ENCODE measurements at places on chromosomes 12 and 14.

GRCh38 chr14:73240816-73241480, 3.6 kb downstream of the PAPLN start:
- no peak for DNase-seq

- no peak for DNase-seq
Observed at GRCh38 chr12:69936214-69936731, 111.2 kb downstream of the MYRFL start.

DNA sequence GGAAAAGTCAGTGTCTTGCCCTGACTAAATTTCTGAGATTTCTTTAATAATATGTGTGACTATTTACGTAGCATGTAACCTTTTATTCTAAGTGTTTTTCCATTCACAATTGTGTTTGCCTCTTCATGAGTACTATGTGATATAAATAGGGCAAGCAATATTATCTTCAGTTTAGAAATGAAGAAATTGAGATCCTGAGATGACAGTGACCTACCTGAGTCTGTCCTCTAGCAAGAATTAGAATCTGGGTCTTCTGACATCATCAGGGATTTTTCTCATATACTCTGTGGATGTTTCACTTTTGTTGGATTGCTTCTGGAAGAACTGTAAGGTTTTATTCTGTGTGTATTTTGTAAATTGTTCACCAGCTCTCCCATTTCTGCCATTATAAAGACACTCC, 35.0 kb downstream of the TMTC2 start:
- no peak for DNase-seq

DNA sequence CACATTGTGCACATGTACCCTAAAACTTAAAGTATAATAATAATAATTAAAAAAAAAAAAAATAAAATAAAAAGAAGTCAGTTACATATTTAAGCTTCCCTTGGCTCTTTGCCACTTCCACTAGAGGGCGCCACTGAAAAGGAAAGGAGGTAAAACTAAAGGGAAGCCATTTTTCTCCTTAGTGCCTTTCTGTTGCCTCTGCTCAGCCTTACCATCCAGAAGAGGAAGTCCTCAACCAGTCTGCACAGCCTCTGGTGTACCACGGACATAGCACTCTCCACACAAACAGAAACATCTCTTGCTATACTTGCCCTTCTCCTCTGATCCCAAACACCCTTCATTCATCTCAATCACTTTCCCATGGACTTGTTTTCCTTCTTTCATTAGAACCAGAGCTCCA, 169.0 kb upstream of the EEA1 start:
- DNase-seq: no peak

DNA sequence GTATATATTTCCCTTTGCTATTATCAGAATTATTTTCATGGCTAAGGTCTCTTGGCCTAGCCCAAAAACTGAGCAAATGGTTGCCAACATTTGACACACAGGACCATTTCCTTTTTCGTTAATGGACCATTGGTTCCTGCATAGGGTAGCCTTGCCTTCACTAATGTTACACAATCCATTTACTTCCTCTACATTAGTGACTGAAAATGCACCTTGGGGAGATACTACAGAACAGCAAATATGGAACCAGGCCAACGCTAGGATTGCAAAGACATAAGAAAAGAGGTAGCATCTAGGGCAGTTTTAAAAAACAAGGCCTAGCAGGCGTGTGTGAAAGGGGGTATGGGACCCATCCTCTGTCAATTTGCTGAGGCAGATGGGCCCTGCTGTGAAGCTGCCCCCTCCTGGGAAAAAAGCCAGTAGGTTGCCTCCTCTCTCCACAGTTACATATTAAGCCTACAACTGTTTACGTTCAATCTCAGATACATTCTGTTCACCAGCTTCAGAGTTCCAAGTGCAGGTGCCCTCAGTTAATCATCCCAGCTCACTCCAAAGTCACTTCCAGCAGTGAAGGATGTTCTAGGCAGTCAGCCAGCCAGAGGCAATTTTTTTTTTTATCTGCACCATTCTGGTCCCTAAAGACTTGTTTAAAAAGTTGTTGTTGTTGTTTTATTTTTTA, 15.0 kb downstream of the AQP6 start:
- no peak for DNase-seq

DNA sequence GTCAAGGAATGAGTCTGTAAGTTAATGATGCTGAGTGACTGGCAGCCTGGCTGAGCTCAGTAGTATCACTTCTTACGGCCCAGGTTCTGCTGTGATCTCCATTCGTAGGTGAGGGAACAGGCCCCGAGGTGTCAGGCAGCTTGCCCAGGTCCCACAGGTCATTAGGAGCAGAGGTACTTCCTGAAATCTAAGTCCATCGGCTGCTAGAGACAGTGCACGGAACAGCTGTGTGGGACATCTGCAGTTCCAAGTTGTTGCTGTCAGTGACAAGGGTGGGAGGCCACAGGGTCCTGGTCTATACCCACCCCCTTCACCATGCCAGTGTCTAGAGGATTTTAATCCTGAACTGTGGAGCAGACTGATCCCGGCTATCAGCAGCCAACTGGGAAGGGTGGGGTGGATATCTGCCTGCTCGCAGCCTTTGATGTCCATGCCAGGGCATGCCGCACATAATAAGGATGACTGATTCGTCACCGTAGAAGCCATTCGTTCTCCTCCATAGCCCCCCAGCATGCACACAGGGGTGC, 82.3 kb upstream of the RIN3 start:
- no peak for DNase-seq

GRCh38 chr12:1204581-1205121, 213.6 kb downstream of the ERC1 start:
- DNase-seq: no peak

GRCh38 chr12:114898159-114898558, 214.2 kb upstream of the TBX3 start:
- DNase-seq: no peak

DNA sequence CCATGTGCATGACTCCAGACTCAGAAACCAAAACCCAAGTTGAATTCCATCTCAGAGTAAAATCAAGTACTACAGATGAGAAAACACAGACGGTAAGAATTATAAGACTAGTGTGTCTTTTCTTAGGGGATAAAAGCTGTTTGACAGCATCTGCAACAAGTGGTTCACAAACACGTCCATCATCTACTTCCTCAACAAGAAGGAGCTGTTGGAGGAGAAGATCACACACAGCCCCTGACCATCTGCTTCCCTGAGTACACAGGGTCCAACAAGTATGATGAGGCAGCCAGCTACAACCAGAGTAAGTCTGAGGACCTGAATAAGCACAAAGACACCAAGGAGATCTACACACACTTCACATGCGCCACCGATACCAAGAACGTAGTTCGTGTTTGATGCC, 110.7 kb upstream of the ATF7IP start:
- DNase-seq: no peak

DNA sequence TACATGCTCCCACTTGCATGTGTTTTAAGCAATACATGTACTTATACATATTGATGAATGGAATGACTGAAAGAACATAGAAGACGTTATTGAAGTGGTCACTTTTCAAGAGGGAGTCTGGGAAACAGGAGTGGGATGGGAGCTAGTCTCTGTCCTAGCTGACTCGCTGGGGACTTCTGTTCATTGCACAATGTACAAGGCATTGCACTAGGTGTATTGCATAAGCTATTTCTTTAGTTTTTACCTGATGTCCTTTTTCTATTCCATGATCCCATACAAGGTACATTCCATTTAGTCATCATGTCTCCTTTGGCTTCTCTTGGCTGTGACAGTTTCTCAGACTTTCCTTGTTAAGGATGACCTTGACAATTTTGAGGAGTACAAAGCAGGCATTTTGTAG, 4.0 kb upstream of the MYO1H start:
- no peak for DNase-seq

DNA sequence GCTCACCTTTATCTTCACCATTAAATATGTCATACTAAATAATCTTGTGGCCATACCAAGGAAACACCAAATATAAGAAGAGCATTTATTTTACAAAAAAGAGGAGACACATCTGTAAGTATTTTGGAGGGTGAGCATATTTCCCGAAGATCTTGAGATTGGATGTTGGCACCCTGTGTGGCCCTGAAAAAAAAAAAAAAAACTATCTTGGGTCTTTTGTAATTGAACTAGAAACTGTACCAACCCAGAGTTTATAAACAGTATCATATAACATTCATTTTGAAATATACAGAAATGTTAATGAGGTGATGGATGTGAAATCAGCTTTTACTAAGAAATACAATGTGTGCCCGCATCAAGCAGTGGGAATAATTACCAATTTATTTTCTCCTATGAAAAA, 104.0 kb upstream of the FRMD6 start:
- no peak for DNase-seq

DNA sequence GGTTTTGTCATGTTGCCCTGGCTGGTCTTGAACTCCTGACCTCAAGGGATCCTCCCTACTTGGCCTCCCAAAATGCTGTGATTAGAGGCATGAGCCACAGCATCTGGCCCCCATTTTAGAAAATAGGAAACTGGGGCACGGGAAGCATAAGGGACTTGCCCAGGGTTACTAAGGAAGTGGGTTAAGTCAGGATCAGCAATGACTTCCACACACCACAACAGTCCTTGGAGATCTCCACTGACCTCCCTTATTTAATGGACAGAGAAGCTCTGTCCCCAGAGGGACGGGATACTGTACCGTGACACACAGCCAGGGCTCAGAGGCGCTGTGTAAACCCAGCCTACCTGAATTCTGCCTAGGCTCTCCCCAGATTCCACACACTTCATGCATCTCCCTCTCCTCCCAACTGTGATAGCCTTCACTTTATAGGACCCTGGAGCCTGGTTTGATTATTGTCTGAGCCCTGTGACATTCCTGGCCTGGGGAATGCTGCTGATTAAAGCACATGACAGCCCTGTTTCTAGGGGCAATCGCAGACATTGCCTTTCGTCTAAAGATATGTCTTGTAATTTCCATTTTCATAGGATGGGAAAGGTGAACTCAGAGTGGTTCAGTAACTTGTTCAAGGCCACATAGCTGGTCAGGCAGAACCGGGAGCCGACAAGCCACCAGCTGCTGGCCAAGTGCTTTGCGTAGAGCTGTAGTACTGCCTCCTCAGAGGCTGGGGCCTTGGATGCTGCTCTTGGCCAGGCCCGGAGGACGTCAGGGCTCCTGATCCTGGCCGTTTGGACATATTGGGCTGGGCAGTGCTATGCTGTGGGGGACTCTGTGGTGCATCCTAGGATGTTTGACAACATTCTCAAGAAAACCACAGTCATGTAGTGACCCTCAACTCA, 20.8 kb downstream of the SERPINA1 start:
- DNase-seq: no peak

DNA sequence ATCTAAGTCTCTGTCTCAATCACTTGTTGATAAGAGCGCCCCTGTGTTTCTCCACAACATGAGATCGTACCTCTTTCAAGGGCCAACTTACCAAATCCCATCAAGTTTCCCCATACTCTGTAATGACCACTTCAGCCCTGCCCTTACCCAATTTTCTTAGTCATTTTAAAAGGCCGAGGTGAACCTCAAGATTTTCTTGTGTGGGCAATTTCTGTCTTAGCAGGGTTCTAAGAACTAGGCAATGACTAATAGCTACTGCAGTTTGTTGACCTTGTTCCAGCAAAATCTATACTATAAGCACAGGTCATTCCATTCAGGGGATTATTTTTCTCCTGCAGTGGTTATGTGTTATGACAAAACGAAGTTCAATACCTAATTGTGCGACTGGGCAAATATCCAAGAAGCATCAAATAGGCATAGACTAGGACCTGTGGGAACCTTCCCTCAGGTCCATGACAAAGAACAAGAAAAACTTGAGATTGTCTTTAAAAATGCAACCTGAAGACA, 359.8 kb downstream of the PCNX1 start:
- no peak for DNase-seq

- DNase-seq: no peak
Observed at GRCh38 chr12:69671597-69671996, 27.5 kb downstream of the BEST3 start.

GRCh38 chr14:68665131-68665530, 127.7 kb downstream of the ZFP36L1 start:
- DNase-seq: no peak

DNA sequence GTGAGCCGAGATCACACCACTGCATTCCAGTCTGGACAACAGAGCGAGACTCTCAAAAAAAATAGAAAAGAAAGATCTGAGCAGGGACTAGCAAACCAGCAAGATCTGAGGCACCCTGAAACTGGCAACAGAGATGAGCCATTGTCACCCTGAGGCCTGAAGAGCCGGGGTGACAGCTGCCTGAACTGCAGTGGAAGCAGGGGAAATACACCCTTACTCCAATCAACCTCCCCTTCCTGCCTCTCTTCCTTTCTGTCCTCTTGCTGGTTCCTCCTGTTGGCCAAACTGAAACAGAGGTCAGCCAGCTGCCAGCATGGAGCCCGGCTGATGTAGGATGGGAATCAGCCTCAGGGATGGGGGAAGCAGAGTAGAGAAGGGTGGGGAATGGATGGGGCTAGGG, 192.0 kb downstream of the CHST11 start:
- DNase-seq: no peak

DNA sequence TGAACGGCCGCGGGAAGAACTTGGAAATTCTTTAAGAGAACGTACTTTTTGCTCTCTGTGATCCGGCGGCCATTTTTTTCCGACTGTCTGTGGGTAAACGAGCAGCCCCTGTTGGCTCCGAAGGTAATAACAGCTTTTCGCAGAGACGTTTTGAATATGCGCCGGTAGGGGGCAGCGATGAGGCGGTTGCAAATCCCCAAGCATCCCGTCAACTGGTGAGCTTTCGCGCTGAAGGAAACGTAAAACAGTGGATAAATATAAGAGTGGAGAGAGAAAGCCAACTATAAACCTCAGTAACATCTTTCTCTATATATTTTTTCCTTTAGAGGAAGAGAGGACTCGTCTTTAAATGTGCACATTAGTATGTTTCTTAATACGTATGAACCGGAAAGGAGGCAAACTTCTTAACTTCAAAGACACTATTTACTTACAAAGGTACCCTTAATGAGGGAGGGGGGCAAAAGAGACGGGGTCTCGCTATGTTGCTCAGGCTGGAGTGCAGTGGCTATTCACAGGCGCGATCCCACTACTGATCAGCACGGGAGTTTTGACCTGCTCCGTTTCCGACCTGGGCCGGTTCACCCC, 9.6 kb upstream of the NEMF start:
- peak; percentile 67 for DNase-seq

DNA sequence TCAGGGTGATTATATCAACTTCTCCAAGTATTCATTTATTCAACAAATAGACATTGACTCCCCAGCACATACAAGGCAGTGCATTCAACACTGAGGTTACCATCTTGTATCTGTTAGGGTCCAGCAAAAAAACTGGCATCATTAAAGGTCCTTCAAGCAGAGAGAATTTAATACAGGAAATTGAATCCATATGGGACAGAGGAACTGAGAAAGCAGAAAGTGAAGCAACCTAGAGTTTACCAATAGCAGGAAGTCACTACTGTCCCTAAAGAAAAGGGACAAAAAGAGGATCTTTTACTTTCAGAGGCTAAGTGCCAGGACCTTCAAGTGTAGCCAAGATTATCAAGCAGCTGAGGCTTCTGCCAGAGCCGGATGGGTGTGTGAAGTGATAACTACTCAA, 237.8 kb upstream of the TBX3 start:
- DNase-seq: no peak

All from LNCaP clone FGC (cell line).